KBM-7 (cell line): ENCODE measurements at places on chromosomes 11 and 22.

DNA sequence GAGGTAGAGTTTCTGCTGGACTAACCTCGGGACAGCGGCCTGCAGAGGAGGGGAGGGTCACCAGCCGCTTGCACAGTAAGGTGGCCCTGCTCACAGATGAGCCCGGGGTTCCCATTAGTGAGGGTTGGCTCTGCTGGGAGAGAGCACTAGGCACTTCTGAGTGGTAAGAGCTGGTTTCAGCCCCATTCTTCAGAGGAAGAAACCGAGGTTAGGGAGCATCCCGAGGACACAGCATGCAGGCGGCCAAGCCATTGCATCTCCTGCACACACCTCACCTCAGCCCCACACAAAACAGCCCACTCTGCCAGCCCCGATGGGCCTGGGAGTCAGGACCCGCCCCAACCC, 99.3 kb downstream of the MED15 start:
- DNase-seq = no peak

GRCh38 chr11:99934008-99934407, 753.1 kb upstream of the ARHGAP42 start:
- no peak for DNase-seq

GRCh38 chr11:79414644-79415317, 26.0 kb downstream of the TENM4 start:
- no peak for DNase-seq

DNA sequence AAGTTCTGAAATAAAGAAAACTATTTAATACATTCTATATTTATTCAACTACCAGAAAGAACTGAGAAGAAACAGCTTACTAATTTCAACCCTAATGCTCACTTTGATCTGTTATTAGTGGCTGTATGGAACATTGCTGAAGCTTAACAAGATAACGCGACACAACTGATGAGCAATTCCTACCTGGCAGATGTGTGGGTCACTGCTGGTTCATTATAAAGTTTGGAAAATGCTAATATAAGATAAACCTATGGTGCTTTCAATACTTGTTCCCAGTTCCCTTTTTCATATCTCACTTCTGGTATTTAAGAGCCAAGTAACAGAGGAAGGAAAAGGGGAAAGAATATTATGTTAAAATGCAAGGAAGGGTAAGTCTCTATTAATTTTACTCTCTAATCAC, 10.5 kb downstream of the CTSC start:
- DNase-seq = no peak

- no peak for DNase-seq
Observed at GRCh38 chr22:27318516-27318915, 483.0 kb downstream of the MN1 start.

DNA sequence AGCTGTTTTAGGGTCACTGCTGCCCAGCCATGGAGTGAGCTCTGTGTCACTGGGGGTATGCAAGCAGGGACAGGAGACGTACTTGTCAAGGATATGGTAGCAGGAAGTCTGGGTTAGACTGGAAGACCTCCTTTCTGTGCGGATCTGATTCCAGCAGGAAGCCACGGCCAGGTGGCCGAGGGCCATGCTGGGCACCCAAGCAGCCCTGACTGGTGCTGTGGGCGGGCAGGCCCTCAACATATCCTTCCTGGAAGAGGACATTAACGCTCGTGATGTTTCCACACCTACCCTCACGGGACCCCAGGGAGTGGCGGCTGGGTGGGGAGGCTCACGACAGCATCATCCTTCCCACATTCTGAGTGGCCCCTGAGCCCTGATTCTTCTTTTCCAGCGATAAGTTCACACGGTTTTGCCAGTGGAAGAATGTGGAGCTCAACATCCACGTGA, 8.7 kb upstream of the ANKRD13D start:
- DNase-seq = no peak

GRCh38 chr11:111185266-111185665, 60.3 kb upstream of the POU2AF2 start:
- no peak for DNase-seq

DNA sequence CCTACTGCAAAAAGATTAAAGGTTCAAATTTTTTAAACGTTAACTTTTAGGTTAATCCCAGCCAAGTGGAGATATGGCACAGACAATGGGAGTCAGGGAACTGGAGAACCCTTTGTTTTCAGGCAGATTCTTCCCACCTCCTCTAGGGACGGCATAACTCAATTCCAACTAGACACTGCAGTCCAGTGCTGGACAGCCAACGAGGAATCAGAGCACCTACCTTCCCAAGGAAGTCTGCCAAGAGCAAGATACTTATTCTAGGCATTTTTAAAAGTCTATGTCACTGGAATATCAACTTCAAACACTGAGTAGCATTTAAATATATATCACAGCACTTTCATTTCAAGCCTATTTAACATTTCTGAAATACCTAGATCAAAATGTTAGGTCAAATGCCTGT, 7.3 kb downstream of the CADM1 start:
- DNase-seq = no peak

DNA sequence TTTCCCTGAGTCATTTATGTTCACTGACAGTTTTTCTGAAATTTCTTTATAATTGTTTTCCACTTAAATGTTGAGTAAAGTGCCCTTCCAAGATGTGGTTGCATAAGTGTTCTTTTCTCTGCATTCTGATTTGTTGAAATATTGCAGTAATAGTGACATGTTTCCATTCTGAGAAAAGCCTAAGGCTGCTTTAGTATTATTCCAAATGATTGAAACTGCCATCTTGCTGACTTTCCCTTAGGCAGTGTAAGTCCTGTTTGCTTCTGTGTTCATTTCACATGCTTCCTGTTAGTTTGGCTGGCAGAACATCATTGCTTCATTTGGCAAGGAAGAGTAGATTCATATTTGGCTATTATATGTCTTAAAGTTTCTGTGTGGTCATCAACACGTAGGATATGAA, 146.5 kb downstream of the ELP4 start:
- no peak for DNase-seq

DNA sequence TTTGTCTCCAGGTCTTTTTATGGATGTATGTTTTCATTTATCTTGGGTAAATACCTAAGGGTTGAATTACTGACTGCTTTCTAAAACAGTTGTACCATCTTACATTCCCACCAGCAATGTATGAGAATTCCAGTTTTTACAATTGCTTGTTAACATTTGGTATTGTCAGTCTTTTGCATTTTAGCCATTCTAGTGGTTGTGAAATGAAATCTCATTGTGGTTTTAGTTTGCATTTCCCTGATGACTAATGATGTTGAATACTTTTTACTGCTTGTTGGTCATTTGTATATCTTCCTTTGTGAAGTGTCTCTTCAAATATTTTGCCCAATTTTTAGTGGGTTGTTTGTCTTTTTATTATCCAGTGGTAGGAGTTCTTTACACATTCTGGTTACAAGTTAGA, 92.8 kb downstream of the ARFGAP2 start:
- DNase-seq = no peak

DNA sequence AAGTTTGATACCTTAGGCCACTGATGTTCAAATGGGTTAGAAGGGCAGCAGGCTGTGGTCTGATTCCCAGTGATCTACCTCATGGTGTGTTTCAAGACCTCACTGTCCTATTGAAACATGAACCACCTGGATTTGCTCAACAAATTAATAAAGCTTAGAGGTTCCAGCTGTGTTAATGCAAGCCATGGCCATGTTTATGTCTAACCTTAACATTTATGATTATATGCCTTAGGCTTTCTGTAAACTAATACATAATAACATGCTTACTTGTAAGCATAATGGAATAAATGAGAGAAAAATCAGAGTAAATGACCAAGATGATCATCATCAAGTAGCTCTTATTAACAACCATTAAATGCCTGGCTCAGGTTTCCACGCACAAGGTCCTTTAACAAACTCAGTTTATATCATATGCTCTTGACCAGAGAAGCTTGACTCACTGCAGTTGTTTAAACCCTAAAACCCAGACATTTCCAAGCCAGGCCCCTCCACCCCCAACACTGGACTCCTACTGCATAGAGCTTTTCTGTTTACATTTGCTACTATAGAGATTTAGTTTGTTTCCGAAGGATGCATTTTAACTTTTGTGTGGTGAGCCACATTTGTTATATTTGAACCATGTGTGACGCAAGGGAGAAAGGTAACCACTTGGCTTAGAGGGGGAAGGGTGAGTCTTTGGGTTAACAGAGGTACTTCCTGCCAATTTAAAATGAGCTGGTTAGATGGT, 43.7 kb downstream of the KREMEN1 start:
- no peak for DNase-seq

- DNase-seq = no peak
Observed at GRCh38 chr11:60657888-60658287, 41.5 kb upstream of the MS4A8 start.

DNA sequence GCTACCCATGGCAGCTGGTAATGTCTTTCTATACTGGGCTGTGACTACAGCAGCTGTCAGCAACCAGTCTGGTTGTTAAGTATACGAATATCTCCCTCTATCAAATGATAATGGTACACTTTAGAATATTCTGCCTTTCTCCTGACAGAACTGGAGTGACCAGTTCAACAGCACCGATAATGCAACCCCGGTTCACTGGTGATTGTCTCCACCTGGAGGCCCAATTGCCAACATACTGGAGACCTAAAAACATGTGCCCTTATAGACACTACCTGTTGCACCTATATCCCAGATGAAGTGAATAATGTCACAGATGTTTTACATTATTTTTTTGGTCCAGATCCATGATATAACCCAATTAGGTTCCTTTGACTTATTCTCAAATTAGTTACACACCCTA, 21.1 kb downstream of the OR5P2 start:
- no peak for DNase-seq

GRCh38 chr22:18970176-18970947, 34.3 kb upstream of the PRODH start:
- DNase-seq = peak; percentile 17

GRCh38 chr11:34855021-34855753, 61.0 kb downstream of the APIP start:
- DNase-seq = no peak
